SJSA1 (cell line): ENCODE measurements at places on chromosomes 11 and 22. TPM values are rescaled to one million over a fixed set of nuclear protein-coding genes. Genes with fewer than 3 reads are reported as not detected.

Gene BCO2
- total RNA-seq = 0.42 TPM in 1 of 2 replicates, not detected in the other

Gene PPP2R5B
- 20.6 and 30.6 TPM in 2 replicates for total RNA-seq

Gene CCDC116
- 0.13 TPM in 1 of 2 replicates, not detected in the other for total RNA-seq

Gene OR5B2
- total RNA-seq = not detected in 2 replicates

DNA sequence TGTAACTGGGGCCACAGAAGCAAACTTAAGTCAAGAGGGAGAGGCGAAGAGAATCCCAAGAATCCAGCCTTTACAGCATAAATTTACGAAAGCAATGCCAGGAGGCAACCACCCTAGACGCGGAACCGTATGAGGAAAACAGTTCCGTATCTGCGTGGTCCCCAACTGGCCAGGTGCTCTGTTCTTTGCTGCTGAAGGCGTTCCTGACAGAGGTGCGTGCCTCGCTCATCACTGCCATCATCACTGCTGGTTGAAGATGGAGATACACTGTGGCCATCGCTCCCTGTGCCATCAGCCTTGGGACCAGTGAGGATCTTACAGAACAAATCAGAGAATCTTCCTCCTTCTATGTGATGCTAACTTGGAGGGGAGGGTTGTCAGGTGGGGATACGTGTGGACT lies 270.5 kb upstream of the B3GAT1 start:
- no peaks in the 10 kb centered on the region for H3K27me3 ChIP-seq
- H3K4me3 ChIP-seq = no peak overlapping the region
- no peak overlapping the region for H3K27ac ChIP-seq
- H3K36me3 ChIP-seq = no peaks in the 10 kb centered on the region
- H3K4me1 ChIP-seq = no peaks in the 10 kb centered on the region

- no peak overlapping the region for H3K4me3 ChIP-seq
- no peaks in the 10 kb centered on the region for H3K36me3 ChIP-seq
- no peak for DNase-seq
- H3K27ac ChIP-seq = no peak overlapping the region
Measured at GRCh38 chr11:72483412-72484186, 49.3 kb upstream of the CLPB start.

DNA sequence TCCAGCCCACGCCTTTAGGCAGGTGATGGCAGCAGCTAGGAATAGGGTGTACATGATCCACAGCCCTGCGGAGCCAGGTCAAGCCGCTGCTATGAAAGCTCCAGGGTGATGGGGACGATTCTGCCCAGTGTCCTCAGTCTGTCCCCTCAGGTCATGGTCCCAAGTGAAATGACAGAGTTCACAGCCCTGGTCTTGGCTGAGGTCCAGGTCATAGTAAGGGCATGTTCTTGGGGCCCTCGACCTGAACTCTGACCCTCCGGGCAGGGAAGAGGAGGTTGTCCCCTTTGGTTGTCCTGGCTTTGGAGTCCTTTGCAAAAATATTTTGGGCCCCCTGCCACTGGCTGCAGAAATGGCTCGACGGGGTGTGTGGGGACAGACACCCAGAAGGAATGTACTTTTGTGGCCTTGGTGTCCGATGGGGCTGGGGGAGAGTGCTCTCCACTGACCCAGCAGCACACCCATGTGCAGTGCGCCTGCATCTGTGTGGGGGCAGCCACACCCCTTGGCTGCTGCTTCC lies 7.3 kb downstream of the C22orf31 start:
- no peaks in the 10 kb centered on the region for H3K27me3 ChIP-seq
- no peak overlapping the region for H3K4me3 ChIP-seq

DNA sequence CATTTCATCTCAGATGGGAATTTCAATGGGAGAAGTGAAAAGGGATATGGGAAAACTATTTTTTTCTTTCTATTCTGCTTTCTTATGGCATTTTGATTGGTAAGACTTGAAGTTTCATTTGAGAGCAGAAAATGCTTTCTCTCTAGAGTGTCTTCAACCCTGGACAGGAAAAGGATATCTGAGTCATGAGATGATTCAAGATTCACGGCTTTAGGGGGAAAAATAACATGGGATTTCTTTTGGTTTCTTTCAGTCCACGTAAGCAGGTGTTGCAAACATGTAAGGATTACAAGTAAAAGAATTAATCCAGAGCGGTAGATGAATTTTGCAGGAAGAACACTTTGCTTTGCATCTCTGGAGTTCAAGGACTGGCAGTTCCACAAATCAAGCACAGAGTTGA lies 1001.0 kb upstream of the TENM4 start:
- no peaks in the 10 kb centered on the region for H3K4me1 ChIP-seq
- no peaks in the 10 kb centered on the region for H3K27me3 ChIP-seq
- H3K36me3 ChIP-seq = no peaks in the 10 kb centered on the region
- H3K27ac ChIP-seq = no peak overlapping the region

DNA sequence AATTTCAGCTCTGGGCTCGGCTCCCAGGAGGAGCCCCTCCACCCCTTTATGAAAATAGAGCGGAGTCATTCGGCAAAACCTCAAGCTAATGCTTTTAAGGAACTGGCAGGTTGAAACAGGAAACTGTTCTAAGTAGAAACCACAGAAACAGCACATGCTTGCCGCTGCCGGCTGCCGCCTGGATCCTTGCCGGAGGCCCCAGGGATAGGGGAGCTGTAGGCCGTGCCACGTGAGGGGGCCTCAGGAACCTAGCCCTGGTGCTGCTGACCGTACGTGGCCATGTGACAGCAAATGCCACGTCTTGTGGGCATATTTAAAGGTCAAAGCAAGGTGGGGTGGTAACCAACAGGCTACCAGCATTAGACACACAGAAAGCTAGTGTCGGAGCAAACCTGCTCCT lies 77.9 kb upstream of the TIMP3 start:
- no peak overlapping the region for H3K27ac ChIP-seq
- H3K36me3 ChIP-seq = no peaks in the 10 kb centered on the region
- H3K27me3 ChIP-seq = no peaks in the 10 kb centered on the region
- H3K4me1 ChIP-seq = peaks cover 8% of the 10 kb centered on the region
- H3K4me3 ChIP-seq = no peak overlapping the region

DNA sequence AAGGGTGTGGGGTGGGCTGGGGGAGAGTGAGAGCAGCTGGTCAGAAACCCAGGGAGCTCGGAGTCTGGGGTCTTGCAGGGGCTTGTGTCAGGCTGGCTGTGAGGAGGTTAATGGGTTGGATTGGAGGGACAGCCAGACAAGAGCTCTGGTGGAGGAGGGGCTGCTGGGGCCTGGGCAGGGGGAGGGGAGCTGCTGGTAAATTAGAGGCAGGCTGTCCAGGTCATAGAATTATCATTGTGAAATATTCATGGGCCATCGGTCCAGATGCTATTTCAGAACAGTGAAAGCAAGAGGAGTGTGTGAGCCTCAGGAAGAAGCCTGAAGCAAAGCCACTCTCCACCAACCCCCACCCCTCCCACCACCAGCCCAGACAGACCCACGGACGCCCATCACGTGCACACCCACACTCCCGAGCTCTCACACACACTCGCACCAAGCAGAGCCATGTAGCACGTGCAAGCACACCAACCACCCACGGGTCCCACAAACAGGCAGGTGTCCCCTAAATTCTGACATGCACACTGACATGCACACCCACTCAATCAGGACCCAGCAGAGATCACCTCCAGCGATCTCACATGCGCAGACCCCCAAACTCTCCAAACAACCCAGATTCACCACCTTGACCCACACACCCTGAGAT lies 18.8 kb downstream of the RTN4RL2 start:
- no peak for DNase-seq
- no peaks in the 10 kb centered on the region for H3K36me3 ChIP-seq
- peaks cover 10% of the 10 kb centered on the region for H3K4me1 ChIP-seq
- no peak overlapping the region for H3K27ac ChIP-seq

- H3K36me3 ChIP-seq = no peaks in the 10 kb centered on the region
- peaks cover 3% of the 10 kb centered on the region; the same call in 1 of the 2 replicates for H3K27me3 ChIP-seq
- DNase-seq = no peak
- H3K27ac ChIP-seq = no peak overlapping the region
- no peak overlapping the region for H3K4me3 ChIP-seq
Measured at GRCh38 chr11:44747316-44747715, 20.6 kb downstream of the TSPAN18 start.

DNA sequence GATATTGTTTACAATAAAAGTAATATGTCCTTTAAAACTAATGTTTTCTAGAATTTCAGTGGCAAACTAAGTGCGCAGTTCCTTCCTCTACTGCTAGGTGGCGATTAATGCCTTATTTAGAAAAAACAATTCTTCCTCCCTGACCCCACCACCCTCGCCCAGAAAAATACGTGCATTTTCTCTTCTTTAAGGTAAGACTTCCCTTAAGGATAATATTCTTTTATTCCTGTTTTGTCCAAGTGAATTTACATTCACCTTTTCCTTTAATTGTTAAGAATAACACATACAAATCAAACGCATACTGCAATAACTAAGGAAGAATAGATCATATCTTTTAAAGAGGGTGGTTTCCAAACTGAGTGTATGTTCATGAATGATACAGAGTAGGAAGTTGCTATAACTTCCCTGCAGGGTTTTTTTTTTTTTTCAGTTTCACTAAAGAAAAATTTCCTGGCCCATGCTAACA lies 17.0 kb upstream of the PSMA1 start:
- no peak overlapping the region for H3K27ac ChIP-seq
- peaks cover 1% of the 10 kb centered on the region; the same call in 1 of the 2 replicates for H3K27me3 ChIP-seq
- no peak for DNase-seq
- no peak overlapping the region for H3K4me3 ChIP-seq

DNA sequence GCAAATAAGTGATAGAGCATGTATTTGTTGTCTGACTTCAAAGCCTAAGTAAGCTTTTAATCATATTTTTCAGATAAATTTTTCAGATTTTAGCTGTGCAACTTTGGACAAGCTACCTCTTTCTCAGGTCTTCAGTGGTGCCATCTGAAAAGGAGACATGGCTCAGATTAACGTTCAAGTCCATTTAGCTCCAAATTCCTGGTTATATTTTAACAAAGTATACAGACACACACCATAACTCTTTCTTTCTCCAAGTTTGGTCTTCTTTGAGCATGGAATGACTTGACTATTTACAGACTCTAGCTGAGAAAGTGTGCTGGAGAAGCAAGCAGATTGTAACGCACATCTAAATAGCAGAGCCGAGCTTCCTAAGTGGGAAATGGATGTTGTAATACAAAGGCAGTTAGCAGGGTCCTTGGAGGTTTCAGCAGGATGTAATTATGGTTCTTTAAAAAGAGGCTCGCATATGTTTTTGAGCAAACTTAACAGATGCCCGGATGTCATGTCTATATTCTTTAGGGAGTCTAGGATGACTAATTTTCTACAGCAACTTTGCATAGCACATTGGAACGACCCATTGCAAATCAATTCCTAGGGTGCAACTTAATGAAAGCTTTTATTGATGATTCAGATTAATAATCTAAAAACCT lies 128.1 kb upstream of the E2F8 start:
- no peak overlapping the region for H3K27ac ChIP-seq
- no peaks in the 10 kb centered on the region for H3K36me3 ChIP-seq
- peaks cover 44% of the 10 kb centered on the region for H3K4me1 ChIP-seq
- no peak for DNase-seq

GRCh38 chr22:41181349-41182241 lies 23.5 kb upstream of the L3MBTL2 start:
- H3K4me3 ChIP-seq = no peak overlapping the region
- no peaks in the 10 kb centered on the region for H3K27me3 ChIP-seq
- H3K27ac ChIP-seq = no peak overlapping the region
- H3K4me1 ChIP-seq = peaks cover 14% of the 10 kb centered on the region
- peaks cover 38% of the 10 kb centered on the region for H3K36me3 ChIP-seq

DNA sequence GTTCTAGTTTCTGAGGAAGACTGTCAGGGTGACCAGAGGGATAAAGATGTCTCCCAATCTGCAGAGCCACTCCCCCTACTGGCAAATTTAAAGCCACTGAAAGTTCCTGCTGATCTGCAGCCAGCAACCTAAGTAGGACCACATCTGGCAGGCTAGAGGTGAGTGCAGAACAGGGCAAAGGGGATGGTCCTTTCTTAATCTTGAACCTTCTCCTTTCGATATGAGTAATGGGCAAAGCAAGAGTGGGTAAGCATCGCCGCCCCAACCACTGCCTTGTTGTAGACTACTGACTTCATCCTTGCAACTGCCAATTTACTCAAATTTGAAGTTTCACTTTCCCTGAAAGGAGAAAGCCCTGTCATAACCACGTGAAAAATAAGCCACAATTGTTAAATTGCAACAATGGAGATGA lies 30.7 kb downstream of the SCUBE2 start:
- DNase-seq = no peak
- no peaks in the 10 kb centered on the region for H3K4me1 ChIP-seq
- H3K27ac ChIP-seq = no peak overlapping the region
- H3K27me3 ChIP-seq = no peaks in the 10 kb centered on the region
- no peaks in the 10 kb centered on the region for H3K36me3 ChIP-seq
- H3K4me3 ChIP-seq = no peak overlapping the region
